BJ (cell line): ENCODE measurements at places on chromosomes 5 and 9. TPM values are rescaled to one million over a fixed set of nuclear protein-coding genes. Genes with fewer than 3 reads are reported as not detected.

DNA sequence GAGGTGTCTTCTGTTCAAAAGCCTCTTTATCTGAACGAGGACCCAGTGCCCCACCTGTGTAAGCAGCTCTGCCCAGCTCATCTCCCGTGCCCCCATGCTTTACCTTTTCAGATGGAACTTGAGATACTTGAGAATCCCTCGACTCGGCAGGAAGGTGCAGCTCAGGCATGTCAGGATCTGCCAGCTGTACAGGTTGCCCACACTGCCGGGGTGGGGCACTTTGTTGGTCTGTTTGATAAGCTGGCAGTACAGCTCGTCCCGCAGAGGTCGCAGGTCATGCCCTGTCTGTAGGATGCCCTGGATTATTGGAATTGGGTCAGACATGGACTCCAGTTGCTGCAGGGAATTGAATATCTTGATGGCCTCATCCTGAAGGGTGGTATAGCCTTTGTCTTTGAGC is 58.0 kb upstream of the RETREG1 start:
- DNase-seq: no peak

- DNase-seq: no peak
Observed at GRCh38 chr5:2091921-2092320, 209.2 kb upstream of the IRX4 start.

DNA sequence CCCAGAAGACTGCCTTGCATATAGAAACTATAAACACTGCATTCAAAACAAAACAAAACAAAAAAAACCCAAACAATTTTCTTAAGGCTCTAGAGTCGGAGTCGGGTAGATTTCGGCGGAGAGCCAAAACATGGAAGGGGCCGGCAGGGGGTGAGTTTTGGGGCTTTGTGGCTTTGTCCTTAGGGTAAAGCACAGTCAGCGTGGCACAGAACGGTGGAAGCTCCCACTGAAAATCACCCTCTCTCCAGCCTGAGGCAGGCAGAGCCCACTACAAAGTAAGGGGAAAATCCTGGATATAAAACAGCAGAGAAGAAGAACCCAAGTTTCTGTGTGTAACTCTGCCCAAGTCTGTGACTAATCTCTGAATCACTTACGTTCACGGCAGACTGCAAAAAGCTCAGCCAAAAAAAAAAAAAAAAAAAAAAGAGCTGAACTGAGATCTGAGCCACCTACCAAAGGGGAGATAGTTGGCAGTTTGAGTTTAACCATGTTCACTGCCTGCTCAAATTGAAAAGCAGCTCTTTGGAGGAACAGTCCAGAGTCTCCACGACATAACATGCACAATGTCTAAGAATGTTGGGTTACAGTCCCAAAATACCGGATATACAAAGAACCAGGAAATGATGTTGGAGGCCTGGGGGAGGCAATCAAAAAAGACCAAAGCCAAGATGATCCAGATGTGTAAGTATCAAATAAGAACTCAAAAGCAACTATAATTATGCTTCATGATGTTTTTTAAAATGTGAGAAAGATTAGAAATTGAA is 26.6 kb upstream of the OR2K2 start:
- DNase-seq: peak; percentile 68

- no peak for DNase-seq
Observed at GRCh38 chr9:135925496-135926133, 18.3 kb upstream of the CAMSAP1 start.

DNA sequence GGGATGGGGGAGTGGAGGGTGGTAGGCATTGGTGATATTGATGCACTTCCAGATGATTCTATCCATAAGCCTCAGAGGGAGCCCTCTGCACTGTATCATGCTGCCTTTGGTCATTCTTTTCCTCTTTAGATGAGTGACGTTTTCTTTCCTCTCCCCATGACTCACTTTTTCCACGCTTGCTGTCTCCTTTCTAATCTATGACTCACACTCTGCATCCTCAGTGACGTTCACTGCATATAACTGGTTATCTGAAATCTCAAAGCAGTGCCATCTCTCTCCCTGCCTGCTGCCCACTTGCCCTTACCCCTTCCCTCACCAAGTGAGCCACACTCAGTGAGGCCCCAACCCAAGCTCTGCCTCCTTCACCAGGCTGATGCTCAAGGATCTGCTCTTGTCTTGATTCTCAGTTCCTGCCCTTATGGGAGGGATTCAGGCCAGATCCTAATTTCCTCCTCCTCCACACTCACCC is 31.6 kb downstream of the PTGS1 start:
- DNase-seq: peak; percentile 85

PCDHGC5 gene
- 0.99 and 1.6 TPM in 2 replicates for polyA plus RNA-seq
